ENCODE measurements at places on chromosomes 4 and X.

DNA sequence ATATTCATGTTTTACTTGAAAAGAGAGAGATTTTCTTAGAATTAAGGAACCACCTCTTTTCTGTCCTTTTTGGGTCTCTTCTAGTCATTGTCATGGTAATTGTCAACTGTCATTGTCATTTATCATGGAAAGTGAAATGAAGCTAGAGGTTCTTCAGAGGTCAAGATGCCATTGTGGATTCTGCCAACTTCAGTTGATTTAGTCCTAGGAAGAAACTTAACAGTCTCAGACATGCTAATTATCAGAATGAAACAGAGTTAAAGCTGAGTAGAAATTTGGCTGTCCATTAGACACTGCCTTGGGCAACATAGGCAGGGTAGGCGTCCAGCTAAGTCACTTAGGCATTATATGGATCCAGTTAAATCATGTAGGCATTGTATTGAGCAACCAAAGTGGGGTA, 796.1 kb upstream of the ADGRL3 start:
- DNase-seq = no peak

DNA sequence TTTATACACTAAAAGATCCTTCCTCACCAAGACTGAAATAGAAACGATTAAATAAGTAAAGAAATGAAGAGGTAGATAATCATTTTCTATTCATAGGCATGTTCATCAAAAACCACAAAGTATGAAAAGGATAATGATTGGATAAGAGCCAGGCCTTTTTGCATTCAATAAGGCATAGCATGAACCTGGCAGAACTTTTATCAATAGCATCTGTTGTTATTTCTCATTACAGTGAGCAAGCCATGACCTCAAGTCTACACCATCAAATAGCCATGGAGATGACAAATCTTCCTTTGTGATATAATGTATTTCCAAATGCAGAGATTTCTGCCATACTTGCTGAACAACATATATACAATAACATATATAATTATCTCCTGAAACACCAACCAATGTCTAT, 206.0 kb upstream of the SLC7A11 start:
- DNase-seq = no peak

DNA sequence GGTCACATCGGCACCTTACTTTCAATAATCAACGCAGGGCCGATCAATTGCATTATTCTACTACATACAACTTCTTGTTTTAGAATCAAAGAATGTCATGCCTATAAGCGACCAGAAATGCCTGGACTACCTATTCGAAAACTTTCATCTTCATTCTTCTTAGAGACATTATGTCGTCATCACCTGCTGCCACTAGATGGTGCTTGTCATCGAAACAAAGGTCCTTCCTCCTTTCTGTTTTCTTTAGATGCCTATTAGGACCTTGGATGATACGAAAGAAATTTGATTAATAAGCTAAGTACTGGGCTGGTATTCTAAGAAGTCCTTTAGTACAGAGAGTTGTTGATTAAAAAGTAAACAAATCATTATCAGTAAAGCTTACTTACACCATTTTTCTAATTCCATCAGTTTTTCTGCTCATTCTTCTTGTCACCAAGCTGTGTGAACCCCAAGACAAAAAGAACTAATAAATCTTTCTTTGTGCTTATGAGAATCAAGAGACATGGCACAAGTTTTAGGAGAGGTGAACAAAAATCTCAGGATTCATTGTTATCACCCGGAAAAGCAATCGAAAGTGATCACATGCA, 154.5 kb upstream of the SLC4A4 start:
- peak; percentile 65 for DNase-seq

DNA sequence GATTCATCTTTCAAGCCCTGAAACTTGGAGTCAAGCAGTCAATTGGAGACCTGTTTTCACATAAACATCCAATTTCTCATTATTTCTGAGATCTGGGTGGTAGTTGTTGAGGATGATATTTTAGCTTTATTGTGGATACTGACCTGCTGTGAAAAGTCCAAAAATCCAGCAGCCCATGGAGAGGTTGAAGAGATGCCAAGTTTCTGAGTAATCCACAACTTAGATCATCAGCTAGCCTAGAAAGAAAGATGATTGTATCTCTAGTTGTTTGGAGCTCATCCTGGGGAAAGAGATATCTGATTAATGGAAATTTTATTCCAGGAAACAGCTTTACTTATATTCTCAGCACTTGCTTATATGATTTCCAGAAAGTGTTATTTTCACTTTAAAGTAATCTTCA, 48.6 kb upstream of the DCX start:
- DNase-seq = no peak

GRCh38 chr4:182537031-182537795, 294.0 kb downstream of the TENM3 start:
- DNase-seq = no peak

GRCh38 chr4:20311856-20312255, 60.2 kb downstream of the SLIT2 start:
- no peak for DNase-seq

GRCh38 chr4:10704430-10704810, 19.9 kb upstream of the CLNK start:
- no peak for DNase-seq

GRCh38 chr4:88523325-88524129, at the start of gene PYURF:
PYURF (minus strand) TSS chr4:88523776; CDS start chr4:88523700, 76 bp downstream.
- DNase-seq = peak; percentile 93

DNA sequence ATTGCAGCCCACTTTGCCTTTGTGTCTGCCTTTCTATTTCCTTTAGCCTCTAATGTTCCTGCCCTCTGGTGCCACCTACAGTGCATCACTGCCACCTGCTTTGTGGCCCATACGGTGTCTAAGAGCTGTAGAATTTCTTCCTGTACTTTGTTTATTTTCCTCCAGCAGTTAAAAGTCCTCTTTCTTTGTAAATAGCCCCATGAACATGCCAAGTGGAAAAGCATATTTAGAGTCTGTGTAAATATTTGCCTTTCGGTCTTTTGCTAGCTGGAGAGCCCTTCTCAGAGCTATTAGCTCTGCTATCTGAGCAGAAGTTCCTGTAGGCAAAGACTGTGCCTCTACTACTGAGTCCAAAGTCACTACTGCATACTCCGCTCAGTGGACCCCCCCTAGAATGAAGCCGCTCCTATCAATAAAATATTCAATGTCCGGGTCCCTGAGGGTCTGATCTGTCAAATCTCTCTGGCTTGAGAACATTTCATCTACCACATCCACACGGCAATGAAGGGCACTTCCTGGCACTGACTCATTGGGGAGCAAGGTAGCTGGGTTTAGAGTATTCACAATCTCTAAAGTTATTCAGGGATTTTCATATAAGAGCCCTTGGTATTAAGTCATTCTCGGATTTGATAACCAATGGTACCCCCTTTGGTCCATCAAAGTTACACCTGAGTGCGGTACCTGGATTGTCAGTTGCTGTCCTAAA, 36.3 kb downstream of the SULT1E1 start:
- DNase-seq = peak; percentile 47

- no peak for DNase-seq
Observed at GRCh38 chr4:119657111-119657611, 28.6 kb upstream of the PDE5A start.

DNA sequence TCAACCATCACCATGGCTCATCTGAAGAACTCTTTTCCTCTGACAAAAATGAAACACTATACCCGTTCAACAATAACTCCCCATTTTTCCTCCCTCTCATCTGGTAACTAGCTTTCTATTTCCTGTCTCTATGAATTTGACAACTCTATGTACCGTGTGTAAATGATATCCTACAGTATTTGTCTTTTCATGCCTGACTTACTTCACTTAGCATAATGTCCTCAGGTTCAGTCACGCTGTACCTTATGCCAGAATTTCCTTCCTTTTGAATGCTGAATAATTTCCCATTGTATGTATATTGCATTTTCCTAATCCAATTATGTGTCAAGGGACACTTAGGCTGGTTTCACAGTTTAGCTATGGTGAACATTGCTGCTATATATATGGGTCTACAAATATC, 18.2 kb downstream of the MAGEA9 start:
- DNase-seq = no peak

DNA sequence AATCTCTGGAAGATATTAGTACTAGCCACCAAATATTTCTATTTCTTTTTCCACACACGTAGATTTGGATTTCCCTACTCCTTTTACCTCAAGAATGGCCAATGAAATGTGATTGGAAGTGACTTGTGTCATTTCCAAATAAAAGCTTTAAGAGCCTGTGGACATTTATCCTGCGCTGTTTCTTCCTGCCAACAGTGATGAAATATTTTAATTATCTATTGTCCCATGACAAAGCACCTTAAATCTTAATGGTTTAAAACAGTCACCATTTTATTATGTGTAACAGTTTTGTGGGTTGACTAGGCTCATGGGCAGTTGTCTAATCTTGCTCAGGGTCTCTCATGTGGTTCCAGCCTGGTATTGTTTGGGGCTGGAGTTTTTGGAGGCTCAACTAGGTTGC, 3.5 kb upstream of the PGRMC2 start:
- no peak for DNase-seq

DNA sequence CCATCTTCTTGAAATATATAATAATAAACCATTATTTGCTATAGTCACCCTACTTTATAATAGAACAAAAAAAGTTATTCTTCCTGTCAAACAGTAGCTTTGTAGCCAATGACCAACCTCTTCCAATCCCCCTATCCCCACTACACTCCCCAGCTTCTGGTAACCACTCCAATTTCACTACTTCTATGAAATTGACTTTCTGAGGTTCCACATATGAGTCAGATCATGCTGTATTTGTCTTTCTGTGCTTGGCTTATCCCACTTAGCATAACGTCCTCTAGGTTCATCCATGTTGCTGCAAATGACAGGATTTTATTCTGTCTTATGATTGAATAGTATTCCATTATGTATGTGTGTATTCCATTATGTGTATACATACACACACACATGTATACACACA, 809.7 kb upstream of the NDST4 start:
- DNase-seq = no peak

GRCh38 chr4:38582445-38582844, 81.6 kb upstream of the KLF3 start:
- DNase-seq = no peak

GRCh38 chr4:86586626-86587380, 7.3 kb upstream of the PTPN13 start:
- DNase-seq = no peak

DNA sequence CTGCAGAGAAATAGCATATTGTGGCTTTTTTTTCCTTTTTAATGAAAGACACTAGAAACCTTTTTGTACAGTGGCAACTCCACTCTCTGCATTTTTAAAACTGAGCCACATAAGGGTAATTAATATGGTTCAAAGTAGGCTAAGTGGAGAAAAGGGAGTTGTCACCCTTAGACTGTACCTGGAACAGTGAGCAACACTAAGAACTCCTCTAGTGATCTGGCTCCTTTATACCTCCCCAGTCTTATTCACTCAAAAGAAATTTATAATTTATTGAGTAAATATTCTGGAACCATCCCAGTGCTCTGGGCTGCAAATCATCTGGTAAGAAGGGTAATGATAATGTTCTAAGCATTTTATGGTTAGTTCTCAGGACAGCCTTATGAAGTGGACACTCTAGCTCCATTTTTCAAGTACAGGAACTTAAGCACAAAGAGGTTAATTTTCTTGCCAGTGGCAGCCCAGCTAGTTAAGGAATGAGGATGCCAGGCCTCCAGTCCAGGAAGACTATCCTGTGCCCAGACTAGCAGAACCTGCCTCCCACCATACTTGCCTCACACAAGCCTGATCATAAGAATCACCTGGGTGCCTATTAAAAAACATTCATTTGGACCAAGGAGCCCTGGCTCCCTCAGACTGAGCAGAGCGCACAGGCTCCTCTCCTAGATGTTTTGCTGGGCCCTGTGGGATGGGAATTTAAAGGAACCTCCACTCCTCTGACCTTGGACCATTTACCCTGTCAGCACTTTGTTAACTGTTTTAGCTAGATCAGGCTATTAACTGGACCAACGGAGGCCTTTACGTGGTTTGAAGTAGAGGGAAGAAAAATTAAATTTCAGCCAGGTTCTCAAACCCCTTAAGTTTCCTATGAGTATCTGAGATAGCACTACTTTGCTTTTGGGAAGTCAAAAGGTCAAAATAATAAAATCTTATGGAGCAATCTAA, 102.6 kb downstream of the PDE5A start:
- DNase-seq = no peak

Data from GM12865 (cell line).